HCT116 (cell line): ENCODE measurements at places on chromosomes 1 and 21. TPM values are rescaled to one million over a fixed set of nuclear protein-coding genes. Genes with fewer than 3 reads are reported as not detected.

DNA sequence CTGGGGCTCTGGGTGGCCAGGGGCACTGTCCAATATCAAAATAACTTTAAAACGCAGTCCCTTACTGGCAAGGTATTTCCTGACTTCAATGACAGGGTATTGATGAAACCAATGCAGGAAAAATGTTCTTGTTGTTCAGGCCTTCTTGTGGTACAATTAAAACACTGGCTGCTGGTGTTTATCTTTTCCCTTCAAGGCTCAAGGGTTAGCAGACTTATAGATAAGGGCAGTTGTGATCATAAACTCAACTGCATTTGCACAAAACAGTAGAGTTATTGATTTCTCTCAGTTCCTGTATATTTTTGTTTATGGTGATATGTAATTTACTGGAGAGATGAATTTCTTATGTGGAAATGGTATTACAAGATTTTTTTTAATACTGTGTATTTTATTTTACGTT is 2.7 kb upstream of the CD84 start:
- DNase-seq: no peak

GRCh38 chr1:33012165-33012564 is 24.5 kb downstream of the AK2 start:
- no peak for DNase-seq

DNA sequence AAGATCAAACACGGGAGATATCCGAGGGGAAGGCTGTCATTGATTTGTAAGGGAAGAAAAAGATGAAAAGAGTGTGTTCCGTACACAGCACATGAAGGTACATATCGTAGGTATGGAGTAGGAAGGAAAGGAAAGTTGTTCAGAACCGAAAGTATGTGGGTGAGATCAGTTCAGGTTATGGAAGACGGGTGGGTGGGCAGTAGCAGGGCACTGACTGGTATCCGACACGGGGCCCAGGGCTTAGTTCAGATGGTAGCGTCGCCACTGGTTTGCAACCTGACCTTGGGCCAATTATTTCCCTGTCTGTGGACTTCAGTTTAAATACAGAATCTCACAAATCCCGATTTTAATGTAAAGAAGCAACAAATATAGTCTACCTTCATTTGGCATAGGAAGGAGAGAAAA is 27.8 kb upstream of the A3GALT2 start:
- no peak for DNase-seq

DNA sequence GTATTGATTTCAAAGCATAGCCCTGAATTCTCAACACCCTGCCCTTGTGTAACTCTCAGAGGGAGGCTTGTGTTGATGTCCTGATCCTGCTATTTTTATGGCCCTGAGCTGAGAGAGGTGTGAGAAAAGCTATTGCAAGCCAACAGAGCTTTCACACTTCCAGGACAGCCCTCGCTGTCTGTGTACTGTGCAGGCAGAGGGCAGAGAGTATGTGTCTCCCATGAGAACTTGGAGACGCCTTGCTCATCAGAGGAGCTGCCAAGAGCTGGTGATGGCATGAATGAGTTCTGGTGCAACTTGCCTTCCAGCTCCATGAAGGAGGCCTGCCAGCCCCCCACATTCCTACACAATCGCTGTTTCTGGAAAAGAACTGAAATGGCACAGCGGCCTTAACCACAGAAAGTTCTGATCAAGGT is 144.1 kb upstream of the AJAP1 start:
- DNase-seq: no peak

Gene SPRR4
- total RNA-seq: not detected
